ENCODE measurements at places on chromosomes 12 and 14.

- DNase-seq, result no peak
These were observed 27.3 kb downstream of the TTC5 start for GRCh38 chr14:20278414-20278813.

DNA sequence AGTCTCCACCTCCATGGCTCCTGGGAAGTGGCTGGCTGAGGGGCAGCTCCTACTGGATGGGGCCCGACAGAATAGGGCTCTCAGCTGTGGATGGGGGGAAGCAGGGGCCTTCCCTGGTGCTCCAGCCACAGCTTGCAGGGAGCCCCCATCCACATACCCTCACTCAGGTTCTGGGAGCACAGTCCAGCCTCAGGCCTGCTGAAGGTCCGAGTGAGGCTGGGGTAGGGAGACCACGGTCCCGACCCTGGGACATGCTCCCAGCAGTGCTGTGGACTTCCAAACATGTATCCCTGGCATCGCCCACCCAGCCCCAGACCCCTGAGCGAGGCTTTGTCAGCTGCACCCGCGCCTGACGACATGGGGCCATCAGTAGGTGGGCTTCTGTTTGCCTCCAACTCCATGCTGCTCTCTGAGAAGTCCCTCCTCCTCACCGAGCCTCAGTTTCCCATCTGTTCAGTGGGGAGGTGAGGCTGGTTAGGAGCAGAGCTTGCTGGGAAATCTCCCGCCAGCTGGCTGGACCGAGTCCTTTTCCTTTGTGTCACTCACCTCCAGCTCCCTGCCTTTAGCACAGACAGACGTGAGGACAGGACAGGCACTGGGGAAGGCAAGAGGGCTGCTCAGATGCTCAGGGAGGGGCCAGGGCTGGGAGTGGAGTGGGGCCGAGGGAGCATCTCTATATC is 9.1 kb upstream of the ATG101 start:
- DNase-seq, result no peak

DNA sequence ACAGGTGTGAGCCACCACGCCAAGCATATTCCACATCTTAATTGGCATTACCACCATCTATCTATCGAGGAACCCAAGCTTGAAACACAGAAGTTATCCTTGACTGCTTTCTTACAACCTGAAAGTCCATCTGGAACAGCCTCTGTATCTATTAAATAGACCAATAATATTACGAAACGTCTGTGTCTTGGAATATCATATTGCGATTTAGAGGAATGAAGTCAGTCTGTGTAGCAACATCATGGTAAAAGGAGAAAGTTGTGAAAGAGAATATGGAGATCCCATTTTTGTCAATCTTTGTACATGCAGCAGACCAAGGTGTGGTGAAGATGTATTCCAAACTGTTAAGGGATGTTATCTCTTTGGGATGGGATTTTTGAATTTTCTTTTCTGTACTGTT is 25.8 kb upstream of the MAX start:
- no peak for DNase-seq

DNA sequence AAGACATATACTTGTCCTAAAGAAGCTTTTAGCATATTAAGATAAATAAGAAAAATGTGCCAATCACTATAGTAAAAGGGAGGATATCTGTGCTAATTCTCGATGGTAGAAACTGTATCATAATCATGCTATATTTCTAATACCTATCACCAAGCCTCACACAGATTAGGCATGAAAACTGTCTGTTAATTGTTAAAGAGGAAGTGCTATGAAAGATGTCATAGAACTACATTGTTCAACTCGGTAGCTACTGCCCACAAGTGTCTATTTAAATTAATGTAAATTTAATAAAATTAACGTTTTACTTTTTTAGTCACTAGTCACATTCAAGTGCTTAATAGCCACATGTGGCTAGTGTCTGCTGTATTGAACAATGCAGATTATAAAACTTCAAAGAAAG is 77.5 kb upstream of the KICS2 start:
- DNase-seq, result no peak

DNA sequence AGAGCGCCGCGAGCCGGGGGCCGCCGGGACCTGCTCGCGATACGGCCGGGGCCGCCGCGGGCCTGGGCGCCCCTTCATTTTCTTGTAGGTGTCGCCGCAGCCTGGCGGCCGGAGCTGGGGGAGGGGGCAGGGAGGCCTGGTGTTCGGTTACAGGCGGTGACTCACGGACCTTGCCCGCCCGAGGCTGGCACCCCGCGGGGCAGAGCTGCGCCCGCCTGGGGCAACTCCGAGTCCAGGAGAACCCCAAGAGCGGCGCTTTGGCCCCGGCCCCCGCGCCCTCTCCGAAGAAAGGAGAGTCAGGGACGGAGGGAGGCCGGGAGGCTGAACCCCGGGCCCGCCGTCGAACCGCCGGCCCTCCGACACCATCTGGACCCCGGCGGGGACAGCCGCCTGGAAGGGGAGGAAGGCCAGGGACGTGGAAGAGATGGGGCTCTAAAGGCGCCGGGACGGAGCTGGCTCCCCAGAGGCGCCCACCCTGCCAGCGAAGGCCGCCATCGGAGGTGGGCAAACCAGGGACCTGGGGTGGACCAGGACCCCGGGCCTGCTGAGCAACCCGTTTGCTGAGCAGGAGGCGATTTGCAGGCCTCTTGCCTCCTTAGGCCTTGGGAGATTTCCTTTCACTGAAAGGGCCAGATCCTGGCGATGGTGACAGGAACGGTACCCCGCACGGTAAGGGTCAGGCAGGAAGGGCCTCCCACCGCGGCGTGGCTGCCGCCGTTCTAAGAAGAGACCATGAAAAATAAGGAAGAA is 843 bp upstream of the NUAK1 start:
- DNase-seq, result peak; percentile 57

DNA sequence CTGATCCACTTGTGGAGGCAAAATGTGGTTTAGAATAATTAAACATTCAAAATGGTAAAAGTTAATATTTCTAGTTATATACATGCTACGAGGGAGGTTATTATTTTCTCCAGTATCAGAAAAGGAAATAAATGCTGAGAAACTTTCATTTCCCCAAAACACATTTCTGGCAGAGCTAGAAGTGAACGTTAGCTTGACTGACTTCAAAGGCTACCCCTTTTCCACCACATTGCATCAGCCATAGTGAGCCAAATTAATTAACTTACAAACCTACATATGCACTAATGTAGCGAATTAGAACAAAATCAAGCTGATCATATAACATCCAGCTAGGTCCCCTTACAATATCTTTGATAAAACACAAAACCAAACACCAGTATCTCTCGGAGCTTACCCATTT is 49.3 kb upstream of the RERGL start:
- no peak for DNase-seq

GRCh38 chr14:94914191-94914590 is 144.3 kb upstream of the GSC start:
- DNase-seq, result no peak

DNA sequence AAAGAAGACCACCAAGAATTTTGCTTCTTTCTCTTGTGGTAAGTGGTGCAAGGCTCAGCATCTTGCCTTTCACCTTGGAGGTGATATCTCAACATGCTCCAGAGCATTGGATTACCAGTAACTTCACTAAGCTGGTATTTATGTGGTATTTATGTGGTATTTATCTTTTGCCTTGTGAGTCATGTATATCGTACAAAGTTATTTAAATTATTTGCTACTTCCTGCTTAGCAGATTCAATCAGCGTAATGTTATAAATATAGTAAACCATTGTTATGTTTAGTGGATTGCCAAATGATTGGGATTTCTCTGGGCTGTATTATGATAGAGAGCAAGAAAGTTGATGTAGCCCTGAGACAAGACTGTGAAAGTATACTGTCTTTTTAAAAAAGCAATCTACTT is 366.4 kb downstream of the IPO8 start:
- no peak for DNase-seq

- DNase-seq, result no peak
These were observed 28.1 kb upstream of the PRICKLE1 start for GRCh38 chr12:42617622-42618021.

DNA sequence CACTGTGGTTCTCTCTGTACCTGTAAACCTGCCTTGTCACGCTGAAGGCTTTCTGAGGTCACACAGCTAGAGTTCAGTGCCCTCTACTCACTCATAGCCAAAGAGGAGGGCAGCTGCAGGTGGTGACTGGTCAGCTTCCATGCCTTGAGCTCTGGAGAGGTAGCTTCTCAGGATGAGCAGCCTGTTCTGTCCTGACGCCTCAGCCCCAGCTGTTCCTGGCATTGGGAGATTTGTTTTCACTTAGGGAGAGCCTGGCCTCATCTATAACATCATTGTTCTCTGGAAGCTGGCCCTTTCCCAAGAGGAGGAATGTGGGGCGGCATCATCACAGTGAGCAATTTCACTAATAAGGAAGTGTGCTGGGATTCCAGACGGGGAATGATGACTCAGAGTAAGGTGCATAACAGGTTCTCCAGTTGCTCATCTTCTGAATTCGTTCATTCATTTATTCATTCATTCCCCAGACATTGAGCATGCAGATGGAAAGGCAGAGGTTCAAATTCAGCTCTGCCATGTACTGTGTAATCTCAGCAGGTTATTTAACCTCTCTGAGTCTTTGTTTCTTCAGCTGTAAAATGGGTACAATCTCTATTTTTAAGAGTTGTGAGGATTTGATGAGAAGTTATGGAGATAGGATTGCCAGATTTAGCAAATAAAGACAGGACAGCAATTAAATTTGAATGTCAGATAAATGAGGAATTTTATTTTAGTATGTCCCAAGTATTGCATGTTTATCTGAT is 255.8 kb upstream of the CRY1 start:
- no peak for DNase-seq

- DNase-seq, result no peak
These were observed 16.4 kb downstream of the DAD1 start for GRCh38 chr14:22572562-22573058.

DNA sequence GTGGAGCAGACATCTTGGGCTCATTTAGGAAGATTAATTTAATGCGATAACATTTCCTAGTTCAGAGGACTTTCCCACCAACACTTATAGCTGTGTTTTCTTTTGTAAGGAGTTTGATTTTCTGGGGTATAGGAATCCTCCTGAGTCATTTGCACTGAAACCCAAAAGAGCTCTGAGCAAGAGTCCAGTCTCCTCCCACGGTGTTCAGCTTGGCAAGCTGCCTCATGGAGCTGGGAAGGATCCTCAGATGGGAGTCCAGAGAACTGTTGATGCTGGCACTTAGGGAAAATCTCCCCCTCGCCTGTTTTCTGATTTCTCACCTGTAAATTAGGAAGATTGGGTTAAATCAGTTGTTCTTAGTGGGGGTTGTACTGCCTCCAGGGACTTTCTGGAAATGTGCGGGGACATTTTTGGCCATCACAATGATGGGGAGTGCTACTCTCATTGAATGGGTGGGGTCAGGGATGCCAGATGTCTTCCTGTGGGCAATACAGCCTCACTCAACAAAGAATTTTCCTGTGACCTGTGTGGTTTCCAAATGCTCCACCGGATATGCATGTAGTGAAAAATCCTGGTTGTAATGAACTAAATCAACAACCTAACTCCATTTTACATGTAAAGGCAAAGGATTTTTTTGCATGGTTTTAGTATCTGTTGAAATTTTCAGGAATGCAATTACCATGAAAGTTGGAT is 150.6 kb downstream of the ADCK1 start:
- DNase-seq, result no peak

DNA sequence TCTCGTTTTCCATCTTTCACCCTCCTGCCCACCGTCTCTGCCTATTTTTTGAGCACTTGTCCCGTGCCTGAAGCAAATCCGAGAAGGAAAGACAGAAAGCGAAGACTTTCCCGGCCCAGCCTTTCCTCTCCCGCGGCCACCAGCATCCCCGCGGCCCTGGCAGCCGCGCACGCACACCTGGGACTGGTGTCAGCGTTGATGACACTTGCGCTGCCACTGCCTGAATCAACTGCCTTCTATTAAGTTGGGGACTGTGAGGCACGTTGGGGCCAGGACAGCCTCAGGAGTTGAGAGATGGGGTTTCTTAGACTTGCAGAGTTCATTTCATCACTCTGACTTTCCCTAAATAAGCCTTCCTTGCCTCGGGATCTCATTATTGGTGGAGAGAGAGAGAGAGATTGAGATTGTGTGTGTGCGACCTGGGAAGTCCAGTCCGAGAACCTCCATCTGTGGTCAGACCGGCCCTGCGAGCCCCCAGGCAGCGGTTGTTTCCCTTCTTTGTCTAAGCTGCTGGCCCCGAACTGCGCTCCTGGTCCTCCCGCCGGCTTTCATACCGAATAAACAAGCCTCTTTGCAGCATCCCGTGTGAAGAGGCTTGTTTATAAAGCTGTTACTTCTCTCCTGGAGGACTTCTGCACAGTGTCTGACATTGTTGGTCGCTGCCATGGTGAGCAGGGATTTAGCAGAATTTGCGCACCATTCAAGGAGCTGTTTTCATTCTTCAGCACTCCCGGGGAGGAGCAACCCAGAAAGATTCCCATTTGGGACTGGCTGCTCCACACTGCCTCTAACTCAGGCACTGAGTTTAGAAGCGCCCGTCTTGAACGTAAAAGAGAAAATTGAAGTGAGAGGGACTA is 1.5 kb downstream of the PDZRN4 start:
- no peak for DNase-seq

GRCh38 chr14:97946240-97946639 is 1149.1 kb downstream of the VRK1 start:
- no peak for DNase-seq

- no peak for DNase-seq
These were observed 27.6 kb downstream of the RDH12 start for GRCh38 chr14:67729072-67729885.

DNA sequence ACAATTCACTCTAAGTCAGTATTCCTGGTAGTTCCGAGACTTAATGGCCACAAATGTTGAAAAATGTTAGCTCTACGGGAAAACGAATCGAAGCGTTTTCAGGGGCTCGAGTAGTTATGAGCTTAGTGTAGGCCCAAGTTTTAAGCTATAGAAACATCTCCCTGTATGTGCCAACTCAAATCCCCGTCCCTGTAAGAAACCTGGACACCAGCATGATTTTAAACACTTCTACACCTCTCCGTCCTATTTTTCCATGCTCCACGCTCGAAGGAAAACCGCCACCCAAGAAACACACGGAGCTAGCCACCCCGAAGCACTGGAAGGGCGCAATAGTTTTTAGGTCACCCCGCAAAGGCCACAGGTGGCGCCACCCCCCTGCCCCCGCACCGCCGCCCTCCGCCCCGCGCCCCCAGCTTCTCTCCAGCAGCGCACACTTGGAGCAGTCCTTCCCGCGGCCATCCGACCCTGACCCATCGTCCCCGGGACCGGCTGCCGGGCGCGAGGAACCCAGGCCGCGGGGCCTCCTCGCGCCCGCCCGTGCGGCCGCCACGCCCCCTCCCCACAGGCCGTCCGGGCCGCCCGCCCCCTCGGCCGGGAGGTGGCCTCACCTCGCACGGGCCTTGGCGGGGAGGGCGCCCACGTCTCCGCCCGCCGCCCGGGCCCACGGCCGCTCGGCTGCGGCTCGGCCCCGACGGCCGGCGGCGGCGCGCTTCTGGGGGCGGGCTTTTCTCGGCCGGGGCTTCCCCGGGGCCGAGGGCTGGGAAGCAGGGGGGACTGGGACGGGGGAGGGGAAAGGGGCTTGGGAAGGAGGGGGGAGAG is 522 bp downstream of the R3HDM2 start:
- DNase-seq, result peak; percentile 67

DNA sequence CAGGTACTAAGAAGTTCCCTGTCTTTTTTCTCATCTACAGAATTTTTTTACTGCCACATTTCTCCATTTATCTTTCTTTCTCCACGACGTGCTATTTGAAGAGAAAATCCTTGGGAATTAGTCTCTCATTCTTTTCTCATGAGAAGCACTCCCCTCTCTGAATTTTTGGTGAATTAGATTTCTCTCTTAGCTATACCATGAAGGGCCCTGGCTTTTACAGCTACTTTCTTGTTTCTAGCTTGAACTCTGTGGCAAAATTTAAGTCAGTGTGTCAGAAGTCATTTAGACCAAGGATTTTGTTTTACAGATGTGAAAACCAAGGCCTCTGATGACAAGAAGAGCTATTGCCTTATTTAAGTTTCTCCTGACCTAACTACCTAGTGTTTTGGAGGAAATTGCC is 213.1 kb downstream of the AEBP2 start:
- DNase-seq, result no peak

- DNase-seq, result peak; percentile 65
These were observed 3.2 kb downstream of the USP44 start for GRCh38 chr12:95548056-95548538.

Measured in activated T-cell treated with anti-CD3 and anti-CD28 coated beads, Interleukin-2, amount 50 U/mL, for 48 hours (primary cell).